ENCODE measurements at places on chromosomes 2 and 18.

GRCh38 chr2:129722306-129723019 is 257.0 kb upstream of the RAB6C start:
- H3K27ac ChIP-seq = no peak overlapping the region
- peaks cover 4% of the 10 kb centered on the region for H3K4me1 ChIP-seq
- H3K27me3 ChIP-seq = peaks cover 12% of the 10 kb centered on the region
- no peak overlapping the region for H3K4me3 ChIP-seq
- H3K36me3 ChIP-seq = no peaks in the 10 kb centered on the region

DNA sequence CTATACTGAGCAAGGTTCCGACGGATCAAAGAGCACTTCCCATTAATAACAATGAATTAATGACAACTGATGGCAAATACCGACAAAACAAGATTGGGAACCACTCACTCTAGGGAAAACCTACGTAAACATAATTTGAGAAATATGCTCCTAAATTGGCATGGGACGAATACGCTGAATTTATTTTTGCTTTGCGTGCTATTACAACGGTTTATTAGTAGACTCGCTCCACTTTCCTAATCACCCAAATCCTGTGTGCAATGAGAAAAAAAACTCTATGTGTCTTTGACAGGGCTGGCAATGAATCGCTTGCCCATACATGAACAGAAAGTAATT is 536 bp upstream of the SLC25A12 start:
- peaks cover 6% of the 10 kb centered on the region for H3K4me1 ChIP-seq
- H3K27ac ChIP-seq = peak overlapping the region; percentile 30
- no peak for DNase-seq
- H3K36me3 ChIP-seq = no peaks in the 10 kb centered on the region
- H3K27me3 ChIP-seq = peaks cover 4% of the 10 kb centered on the region
- peak overlapping the region; percentile 88 for H3K4me3 ChIP-seq

GRCh38 chr2:27891673-27892105 is 1.2 kb downstream of the BABAM2 start:
- peaks cover 21% of the 10 kb centered on the region for H3K4me1 ChIP-seq
- peak overlapping the region; percentile 94 for H3K27ac ChIP-seq

DNA sequence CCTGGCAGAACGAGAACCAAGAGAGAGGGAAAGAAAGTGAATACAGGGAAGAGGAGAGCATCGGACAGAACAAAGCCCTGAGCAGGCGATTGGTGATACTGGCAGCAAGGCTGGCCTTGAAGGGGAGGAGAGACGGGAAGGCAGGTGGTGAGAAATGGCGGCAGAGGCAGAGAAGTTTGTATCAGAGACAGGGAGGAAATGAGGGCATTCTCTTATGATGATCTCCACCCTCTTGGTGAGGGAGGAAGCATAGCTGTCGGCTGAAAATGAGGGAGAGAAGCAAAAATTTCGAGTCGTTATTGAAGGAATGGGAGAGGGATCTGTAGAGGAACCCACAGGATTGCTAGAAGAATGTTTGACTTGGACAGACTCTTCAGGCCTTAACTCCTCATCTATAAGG is 80.6 kb downstream of the CLIP4 start:
- H3K36me3 ChIP-seq = no peaks in the 10 kb centered on the region
- no peak for DNase-seq
- H3K27ac ChIP-seq = no peak overlapping the region
- no peaks in the 10 kb centered on the region for H3K4me1 ChIP-seq
- H3K27me3 ChIP-seq = peaks cover 2% of the 10 kb centered on the region

DNA sequence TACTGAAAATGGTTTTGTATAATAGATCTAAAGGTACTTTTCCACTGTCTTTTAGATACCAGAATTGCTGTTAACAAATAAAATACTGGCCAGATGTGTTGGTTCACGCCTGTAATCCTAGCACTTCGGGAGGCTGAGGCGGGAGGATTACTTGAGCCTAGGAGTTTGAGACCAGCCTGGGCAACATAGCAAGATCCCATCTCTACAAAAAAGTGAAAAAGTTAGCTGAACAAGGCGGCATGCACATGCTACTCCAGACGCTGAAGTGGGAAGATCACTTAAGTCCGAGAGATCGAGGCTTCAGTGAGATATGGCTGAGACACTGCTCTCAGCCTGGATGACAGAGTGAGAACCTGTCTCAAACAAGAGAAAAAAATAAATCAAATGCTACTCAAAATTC is 2.8 kb downstream of the HNMT start:
- DNase-seq = no peak
- H3K4me3 ChIP-seq = no peak overlapping the region
- no peaks in the 10 kb centered on the region for H3K36me3 ChIP-seq
- H3K27ac ChIP-seq = no peak overlapping the region
- H3K4me1 ChIP-seq = peaks cover 22% of the 10 kb centered on the region

- H3K4me1 ChIP-seq = peaks cover 3% of the 10 kb centered on the region
- no peak overlapping the region for H3K4me3 ChIP-seq
- H3K27ac ChIP-seq = no peak overlapping the region
- H3K27me3 ChIP-seq = no peaks in the 10 kb centered on the region
Observed at GRCh38 chr2:18611184-18611583, 21.8 kb upstream of the NT5C1B start.

- no peak overlapping the region for H3K4me3 ChIP-seq
- peaks cover 18% of the 10 kb centered on the region for H3K36me3 ChIP-seq
- H3K4me1 ChIP-seq = peaks cover 16% of the 10 kb centered on the region
- no peak for DNase-seq
Observed at GRCh38 chr2:196234672-196235071, 63.3 kb upstream of the STK17B start.

DNA sequence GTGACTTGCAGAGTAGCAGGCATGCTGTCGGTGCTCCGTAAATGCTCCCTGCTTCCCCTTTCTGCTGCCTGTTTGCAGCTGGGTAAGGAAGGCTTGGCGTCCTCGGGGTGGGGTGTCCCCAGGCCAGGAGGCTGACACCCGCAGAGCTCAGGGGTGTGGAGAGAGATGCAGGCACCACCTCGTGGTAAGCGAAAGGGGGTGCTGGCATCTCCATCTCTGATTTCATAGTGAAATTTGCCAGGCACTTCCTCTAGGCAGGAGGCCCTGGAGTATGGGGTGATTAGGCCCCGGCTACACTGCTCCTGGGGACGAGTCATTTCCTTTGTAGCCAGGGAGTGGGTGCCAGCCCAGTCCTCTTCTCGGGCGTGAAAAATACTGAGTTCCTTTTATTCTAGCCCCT is 160.4 kb downstream of the KLHL29 start:
- no peak overlapping the region for H3K27ac ChIP-seq
- H3K4me3 ChIP-seq = no peak overlapping the region
- peaks cover 7% of the 10 kb centered on the region for H3K36me3 ChIP-seq
- peaks cover 15% of the 10 kb centered on the region for H3K27me3 ChIP-seq
- H3K4me1 ChIP-seq = peaks cover 14% of the 10 kb centered on the region

GRCh38 chr2:196137271-196137670 is 34.1 kb downstream of the STK17B start:
- H3K27ac ChIP-seq = no peak overlapping the region
- peaks cover 35% of the 10 kb centered on the region for H3K36me3 ChIP-seq
- no peaks in the 10 kb centered on the region for H3K27me3 ChIP-seq
- H3K4me3 ChIP-seq = peak overlapping the region; percentile 19
- DNase-seq = no peak
- no peaks in the 10 kb centered on the region for H3K4me1 ChIP-seq

DNA sequence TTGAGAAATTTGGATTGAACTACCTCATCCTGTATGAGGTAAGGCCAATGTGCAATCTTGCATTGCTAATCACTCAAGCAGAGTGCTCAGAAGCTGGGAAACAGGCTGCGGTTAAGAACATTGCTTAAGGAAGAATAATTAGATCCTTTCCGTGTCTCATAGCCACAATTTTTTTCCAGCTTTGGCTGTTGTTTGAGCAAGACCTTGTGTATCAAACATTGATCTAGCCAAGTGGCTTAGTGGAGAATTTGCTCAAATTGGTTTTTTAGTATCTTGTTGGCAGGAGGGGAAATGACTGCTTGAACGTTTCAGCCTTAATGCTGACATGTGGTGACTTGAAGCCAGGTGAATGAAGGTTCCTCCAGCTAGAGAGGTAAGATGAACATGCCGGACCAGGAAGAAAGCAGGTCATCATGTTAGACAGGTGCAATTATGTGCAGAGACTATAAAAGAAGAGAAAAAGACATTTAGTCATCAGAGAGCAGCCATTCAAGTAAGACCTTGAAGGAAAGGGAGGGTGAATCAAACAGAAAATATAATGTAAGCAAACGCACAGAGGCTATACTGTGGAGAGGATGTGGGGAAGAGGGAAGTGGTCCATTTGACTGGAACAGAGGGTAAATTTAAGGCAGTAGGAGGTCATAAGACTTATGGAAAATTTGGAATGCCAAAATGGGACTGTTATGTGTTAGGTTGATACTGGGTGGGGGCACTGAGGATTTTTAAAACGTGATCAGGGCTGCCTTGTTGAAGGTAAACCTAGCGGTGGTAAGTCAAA is 98.9 kb upstream of the CYP1B1 start:
- no peaks in the 10 kb centered on the region for H3K27me3 ChIP-seq
- no peak overlapping the region for H3K4me3 ChIP-seq
- H3K4me1 ChIP-seq = peaks cover 9% of the 10 kb centered on the region
- no peak overlapping the region for H3K27ac ChIP-seq
- H3K36me3 ChIP-seq = no peaks in the 10 kb centered on the region
- DNase-seq = no peak

DNA sequence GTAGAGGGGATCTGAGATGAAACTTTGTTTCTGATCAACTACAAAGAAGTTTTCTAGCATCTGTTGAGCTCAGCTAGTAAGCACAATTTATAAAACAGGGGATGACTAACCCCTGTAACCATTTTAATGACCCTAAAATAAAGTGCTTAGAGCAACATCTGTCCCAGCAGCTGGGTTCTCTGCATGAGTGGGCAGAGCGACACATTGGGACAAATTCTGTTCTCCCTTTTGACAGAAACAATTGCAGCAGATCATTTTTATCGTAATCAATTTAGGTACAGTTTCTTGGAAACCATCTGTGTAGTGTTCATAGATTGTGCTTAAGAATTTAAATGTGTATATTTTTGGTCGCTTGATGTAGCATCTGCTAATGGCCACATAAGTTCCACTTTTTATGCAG is 678.0 kb downstream of the RNF144A start:
- no peak overlapping the region for H3K4me3 ChIP-seq
- no peaks in the 10 kb centered on the region for H3K36me3 ChIP-seq
- no peak for DNase-seq
- H3K27ac ChIP-seq = no peak overlapping the region
- H3K4me1 ChIP-seq = no peaks in the 10 kb centered on the region

Measured in endothelial cell (in vitro differentiated cells).